Umbilical cord (tissue), 2 donors: ENCODE measurements at places on chromosomes 16 and 17.

- DNase-seq: no peak
Measured at GRCh38 chr16:24883714-24884151, 38.0 kb downstream of the SLC5A11 start.

- peak; percentile 75 for DNase-seq
Measured at GRCh38 chr16:4392382-4393239, 21.0 kb downstream of the VASN start.

- no peak for DNase-seq
Measured at GRCh38 chr16:10112021-10112420, 70.2 kb downstream of the GRIN2A start.

- DNase-seq: no peak
Measured at GRCh38 chr16:30184891-30185682, 1.7 kb downstream of the CORO1A start.

GRCh38 chr17:47096343-47096742 lies 92.8 kb downstream of the CDC27 start:
- DNase-seq: no peak

- no peak for DNase-seq
Measured at GRCh38 chr17:81952792-81953228, 5.8 kb upstream of the MYADML2 start.

GRCh38 chr16:73692861-73693260 lies 603.8 kb upstream of the PSMD7 start:
- DNase-seq: no peak

DNA sequence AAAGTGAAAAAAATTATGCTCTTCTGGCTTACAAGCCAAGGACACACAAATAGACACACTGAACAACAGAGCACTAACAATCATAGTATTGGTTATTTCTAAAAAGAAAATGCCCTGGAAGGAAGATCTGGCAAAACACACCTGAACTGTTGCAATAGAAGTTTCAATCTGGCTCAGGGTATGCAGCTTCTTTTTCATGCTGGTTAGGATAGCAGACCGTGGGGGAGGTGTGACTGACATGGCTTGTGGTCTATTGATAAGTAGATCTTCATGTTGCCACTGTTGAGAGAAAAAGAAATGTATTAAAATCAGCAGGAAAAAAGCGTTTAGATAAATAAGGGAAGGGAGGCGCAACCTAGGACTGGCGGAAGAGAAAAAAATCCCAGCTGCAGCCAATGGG lies 26.5 kb upstream of the ARL6IP1 start:
- no peak for DNase-seq

DNA sequence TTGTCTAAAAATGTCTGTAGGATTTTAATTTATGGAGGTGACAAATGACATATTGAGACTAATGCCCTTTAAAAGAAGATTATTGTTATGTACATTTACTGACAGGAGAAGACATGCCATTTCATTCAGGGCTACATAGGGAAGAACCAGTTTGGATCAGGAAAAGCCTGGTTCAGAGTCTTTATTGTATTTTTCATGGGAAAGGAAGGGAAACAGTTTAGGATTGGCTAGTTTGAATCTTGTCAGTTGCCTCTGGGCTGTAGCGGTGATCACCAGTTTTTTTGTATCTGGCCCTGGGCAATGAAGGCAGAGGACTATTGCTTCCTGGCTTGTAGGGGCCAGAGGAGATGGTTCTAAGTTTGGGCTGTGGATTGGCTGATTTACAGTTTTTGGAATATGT lies 31.8 kb downstream of the NSRP1 start:
- DNase-seq: no peak

DNA sequence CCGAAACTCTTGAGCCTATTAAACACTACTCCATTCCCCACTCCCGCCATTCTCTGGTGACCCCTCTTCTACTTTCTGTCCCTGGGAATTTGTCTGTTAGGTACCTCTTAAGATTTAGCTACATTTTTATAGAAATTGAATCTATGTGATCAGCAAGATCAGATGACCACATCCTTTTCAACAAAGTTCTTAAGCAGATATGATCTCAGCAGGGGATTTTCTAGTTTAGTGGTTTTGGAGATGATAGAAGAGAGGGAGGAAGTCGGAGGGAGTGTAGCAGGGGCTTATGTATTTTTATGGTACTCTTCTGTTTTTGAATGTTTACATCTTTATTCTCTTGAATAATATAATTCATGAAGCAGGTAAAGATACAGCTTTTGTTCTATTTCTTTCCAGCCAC lies 40.8 kb downstream of the RPA1 start:
- DNase-seq: no peak

DNA sequence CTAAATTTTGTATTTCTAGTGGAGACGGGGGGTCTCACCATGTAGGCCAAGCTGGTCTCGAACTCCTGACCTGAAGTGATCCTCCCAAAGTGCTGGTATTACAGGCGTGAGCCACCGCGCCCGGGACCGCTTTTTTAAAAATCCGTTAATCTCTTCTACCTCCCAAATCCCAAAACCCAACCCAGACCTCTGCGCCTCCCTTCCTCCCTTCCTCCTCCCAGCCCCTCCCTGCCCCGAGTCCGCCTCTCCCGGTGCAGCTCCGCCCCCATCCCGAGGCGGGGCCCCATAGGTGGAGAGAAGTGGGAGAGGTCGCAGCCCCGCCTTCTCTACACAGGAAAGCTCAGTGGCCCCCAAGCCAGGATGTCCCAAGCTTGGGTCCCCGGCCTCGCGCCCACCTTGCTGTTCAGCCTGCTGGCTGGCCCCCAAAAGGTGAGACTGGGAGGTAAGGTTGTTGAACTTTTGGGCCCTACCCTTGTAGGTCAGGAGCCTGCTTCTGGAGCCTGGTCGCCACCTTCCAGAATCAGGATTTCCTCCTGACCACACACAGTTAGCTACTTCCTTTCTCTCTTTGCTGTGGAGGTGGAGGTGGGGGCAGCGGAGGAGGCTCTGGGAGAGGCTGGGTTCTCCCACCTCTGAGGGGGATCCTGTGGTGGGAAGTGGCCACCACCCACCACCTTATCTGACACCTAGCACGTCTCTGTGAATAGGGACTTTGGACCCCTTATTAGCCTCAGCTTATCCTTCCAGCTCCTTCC lies at the start of gene TMEM92:
Gene TMEM92 (plus strand): TSS at position 325 of the 755 bp plus-strand sequence. CDS start 36 bp downstream, at position 361.
- no peak for DNase-seq

DNA sequence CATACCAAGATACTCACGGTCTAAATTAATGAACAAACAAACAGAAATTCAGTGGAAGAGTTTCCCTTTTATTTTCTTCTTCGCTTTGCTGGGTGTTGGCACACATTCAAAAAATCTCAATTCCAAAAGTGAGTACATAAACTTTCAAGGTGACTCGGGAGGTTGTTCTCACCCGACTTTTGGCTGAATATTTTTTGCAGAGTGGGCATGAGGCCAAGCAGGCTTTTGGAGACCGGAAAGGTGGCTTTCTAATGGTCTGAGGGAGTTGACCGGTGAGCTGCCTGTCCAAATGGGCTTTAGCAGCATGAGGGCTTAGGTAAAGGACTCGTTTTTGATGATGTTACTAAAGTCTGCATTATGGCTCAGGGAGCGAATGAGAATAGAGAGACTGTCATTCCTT lies 318.7 kb downstream of the CPPED1 start:
- no peak for DNase-seq

DNA sequence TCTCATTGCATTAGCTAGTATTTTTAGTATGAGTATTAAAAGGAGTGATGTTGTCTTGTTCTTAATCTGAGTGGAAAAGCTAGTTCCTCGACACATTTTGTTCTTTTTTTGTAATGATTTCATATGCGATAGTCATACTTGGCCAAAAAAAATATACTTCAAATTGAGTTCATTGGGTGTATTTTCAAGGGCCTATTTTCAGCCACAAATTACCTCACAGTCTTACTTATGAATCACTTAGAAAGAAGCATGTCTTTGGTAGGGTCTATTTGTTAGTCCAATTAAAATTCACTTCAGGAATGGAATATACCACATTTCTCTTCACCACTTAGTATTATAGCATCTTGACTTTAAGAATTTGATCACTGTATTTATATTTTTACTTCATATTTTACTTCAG lies 337.2 kb downstream of the CDH11 start:
- no peak for DNase-seq

GRCh38 chr16:64738321-64738960 lies 383.4 kb downstream of the CDH11 start:
- no peak for DNase-seq

GRCh38 chr17:40341808-40342503 lies 22.6 kb downstream of the GJD3 start:
- peak; percentile 79 for DNase-seq

GRCh38 chr16:67917852-67918236 lies 13.8 kb downstream of the CTRL start:
- no peak for DNase-seq

DNA sequence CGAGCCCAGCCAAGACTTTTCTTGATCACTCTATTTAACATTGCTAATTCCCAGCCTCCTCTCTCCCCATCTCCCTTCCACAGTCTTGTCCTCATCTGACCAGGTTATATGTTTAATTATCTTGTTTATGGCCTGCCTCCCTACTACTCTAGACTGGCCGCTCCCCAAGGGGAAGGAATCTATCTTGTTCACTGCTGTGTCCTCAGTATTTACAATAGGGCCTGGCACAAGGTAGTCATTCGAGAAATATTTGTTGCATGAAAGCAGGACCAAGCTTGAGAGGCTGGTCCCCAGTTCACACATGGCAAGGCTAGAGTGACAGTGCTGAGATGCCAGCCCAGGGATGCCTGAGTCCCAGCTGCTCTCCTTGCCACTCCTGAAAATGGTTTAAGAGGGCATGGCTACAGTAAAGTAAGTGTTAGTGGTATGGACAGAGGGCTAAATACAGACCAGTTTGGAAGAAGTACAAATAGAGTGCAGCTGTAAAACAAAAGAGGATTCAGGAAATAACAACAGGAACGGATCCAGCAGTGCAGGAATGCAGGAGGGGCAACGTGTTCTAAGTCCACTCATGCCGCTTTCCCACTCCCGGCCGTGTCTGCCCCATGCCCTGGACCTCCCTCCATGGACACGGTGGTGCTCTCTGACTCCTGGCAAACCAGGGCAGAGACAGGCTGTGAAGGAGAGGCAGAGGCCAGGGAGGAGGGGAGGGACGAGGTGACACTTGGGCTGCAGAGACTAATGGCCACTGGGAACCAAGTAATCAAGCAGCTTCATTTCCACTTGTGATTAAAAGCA lies 65.6 kb downstream of the TOM1L2 start:
- DNase-seq: no peak

DNA sequence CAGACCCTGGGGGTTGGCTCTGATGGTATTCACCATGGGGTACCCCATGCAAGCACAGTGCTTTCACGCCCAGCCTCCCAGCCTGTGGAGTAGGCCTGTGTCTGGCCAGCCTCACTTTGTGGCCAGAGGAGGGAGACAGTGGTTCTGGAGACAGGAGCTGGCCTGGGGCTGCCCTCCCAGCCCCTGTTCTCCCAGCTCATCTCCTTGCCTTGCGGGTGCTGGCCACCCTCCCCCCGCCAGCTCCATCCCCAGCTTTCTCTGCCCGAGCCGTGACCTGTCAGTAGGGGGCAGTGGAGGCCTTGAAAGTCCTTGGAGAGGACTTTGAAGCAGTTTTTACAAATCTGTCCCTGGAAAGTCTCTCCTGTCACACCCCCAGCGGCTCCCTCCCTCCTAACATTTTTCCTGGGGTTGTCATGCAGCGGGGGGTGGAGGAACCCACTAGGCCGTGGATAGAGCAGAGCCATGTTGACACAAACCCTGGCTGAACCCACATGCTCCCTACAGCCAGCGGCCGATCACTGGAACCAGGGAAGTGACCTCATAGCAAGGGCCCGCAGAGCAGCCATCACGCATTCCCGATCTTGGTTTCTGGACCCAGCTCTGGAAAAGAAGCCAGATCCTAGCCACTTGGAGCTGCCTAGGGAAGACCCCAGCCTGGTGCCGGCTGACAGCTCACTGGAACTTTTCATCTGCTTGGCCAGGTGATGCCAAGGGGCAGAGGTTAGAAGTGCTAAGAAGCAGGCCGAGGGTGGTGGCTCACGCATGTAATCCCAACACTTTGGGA lies 289.4 kb downstream of the SEC14L1 start:
- DNase-seq: peak; percentile 99

DNA sequence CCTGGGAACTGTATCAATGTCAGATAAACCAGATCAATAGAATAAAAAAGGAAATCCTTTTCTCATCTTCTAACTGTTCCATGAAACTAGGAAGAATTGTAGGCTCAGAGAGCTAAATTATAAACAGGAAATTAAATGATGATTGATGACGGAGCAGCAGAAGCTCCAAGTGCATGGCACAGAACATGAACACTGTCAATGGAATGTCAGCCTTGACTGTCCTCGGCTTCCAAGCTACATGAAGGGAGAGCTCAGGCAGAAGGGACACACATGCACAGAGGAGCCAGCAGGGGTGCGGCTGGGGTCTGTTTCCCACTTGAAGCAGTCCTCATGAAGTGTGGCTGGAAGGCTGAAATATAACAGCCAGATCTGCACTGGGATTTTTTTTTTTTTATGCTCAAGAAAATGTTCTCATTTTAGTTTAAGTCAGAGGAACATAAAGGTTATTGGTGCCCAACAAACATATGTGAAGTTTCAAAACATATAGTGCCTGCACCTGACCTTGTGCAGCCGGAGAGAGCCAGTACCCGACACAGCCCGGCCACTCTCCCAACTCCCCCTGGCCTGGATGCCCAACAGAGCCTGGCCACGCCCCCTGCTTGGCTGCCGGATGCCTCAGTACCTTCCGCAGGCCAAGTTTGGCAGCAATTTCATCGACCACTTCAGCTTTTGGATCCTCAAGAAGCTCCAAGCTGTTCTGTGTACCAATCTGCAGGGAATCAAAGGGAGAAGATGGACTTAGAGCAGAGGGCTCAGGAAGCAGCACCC lies 37.0 kb downstream of the NPLOC4 start:
- DNase-seq: no peak

- DNase-seq: no peak
Measured at GRCh38 chr17:75325348-75325747, 36.1 kb upstream of the SLC25A19 start.

- DNase-seq: no peak
Measured at GRCh38 chr16:80788027-80788426, 16.4 kb downstream of the CDYL2 start.

DNA sequence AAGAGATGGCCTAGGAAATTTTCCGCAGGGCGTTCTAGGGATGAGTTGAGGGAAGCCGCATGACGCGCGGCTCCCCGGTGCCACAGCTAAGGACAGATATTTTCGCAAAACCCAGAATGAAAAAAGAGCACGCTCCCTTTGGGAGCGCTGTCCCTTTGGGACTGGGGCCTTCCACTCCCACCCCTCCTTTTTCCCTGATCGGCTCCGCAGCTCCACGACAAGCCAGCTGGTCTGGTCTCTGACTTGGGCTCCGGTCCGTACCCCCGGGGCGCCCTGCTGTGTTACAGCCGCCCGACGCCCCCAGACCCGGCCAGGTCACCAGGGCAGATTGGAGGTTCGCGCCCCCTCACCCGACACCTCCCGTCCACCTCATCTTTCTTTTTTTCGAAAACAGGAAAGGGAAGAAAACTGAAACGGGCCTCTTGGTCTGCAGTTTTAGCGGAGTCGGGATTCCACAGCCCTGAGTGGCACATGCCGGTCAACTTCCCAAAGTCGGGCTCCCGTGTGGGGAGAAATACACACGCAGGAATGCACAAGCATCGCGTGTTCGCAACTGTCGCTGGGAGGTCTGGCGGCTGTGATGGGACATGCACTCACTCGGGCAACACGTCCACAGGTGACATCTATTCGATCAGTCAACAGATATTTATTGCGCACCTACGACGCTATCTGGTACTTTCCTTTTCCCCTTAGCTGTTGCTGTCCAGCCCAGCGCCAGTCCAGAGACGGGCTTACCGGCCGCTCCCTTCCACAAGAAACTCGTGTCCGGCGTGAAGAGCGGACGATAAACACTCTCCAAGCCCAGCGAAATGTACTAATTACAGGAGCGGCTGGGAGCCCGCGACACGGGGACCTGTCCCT lies 3.9 kb upstream of the SOX9 start:
- no peak for DNase-seq

GRCh38 chr17:13525876-13526275 lies 75.9 kb downstream of the HS3ST3A1 start:
- DNase-seq: no peak
